Uterus (tissue), 4 donors: ENCODE measurements at places on chromosomes 16 and 17.
A peak's percentile ranks its signal among the peaks of the same experiment; 100 is the strongest.

GRCh38 chr17:46783031-46783593, 35.4 kb downstream of the WNT3 start:
- DNase-seq: no peak

GRCh38 chr16:642189-643049, 791 bp downstream of the MCRIP2 start:
- DNase-seq: no peak

DNA sequence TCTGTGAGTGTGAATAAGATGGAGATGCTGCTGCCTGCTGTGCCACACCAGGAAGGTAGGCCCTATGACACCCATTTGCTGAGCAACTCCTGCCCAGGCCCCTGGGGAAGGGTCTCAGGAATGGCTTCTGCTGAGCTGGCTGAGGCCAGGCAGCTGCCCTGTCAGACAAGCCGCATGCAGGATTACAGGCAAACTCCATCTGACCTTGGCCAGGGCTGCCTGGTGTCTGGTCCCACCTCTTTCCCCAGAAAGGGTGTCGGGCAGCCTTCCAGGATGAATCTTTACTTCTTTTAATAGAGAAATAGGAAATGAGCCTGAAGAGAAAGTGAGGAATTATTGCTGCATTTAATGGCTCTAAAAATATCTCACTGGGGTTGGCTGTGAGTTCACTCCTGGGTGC, 182.5 kb downstream of the IRX5 start:
- no peak for DNase-seq

DNA sequence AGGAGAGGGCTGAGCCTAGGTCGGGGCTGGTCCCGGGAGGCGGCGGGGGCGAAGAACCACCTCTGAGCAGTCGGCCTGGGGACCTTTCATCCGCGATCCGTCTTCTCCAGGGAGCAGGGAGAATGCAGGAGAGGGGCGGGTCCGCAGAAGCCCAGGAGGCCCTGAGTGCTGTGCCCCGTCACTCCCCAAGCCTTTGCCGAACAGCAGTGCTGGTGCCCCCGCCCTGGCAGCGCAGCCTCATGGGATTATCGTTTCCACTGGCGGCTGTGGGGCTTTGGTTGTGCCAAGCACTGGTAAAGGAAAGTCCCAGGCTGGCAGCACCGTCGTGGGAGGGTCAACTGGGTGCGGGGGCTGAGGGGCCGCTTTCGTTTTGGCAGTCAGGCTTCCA, 631 bp downstream of the TBL3 start:
- DNase-seq: no peak

- no peak for DNase-seq
These were observed 11.6 kb downstream of the EFCAB13 start for GRCh38 chr17:47335101-47335936.

DNA sequence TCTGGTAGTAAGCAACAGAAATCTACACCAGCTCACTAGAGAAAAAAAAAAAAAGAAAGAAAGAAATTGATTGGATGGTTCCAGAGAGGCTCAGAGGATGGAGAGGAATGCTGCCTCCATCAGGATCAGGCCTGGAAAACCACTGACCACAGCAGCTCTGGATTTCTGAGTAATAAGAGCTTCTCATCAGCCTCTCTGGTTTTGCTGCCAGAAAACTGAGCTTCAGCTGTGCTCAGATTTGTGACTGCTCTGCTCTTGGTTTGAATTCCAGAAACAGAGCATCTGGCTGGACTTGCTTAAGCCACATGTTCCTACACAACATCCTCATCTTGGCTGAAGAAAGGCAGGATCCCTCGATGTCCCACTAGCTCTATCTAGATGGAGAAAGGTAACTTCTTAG, 25.9 kb downstream of the IRX6 start:
- DNase-seq: no peak

GRCh38 chr17:61168506-61168905, 231.1 kb upstream of the TBX2 start:
- DNase-seq: no peak

GRCh38 chr17:30278032-30278431, 13.7 kb downstream of the BLMH start:
- no peak for DNase-seq

DNA sequence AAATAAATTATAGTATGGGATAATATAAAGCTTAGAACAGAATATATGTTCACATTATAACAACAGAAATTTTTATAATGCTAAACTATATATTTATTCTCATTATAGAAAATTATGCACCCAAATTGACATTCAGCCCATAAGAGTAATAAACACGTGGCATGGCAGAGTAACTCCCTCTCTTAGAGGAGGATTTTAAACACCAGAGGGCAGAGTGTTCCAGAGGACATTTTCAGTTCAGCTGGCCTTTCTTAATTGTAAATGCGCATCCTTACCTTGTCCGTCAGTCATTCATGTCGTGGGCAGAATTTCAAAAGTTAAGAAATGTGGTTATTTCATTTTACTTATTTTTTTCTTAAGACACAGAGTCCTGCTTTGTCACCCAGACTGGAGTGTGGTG, 147.1 kb downstream of the TANC2 start:
- DNase-seq: no peak

DNA sequence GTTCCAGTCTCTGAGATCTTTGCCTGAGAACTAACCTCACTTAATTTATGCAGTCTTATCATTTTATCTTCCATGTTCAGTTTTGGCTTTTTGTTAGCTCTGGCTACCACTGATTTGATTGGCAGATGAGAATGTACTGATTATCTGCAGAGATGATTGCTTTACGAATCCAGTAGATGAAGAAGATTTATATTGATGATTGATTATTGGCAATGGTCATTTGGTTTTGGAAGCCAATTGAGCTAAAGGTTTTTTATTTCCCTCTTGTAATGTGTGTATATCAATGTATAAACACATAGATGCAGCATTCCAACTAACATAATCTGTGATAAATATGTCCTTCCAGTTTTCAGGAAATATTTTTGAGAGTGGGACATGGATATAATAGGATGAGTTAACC, 763.6 kb downstream of the CDH11 start:
- DNase-seq: no peak

DNA sequence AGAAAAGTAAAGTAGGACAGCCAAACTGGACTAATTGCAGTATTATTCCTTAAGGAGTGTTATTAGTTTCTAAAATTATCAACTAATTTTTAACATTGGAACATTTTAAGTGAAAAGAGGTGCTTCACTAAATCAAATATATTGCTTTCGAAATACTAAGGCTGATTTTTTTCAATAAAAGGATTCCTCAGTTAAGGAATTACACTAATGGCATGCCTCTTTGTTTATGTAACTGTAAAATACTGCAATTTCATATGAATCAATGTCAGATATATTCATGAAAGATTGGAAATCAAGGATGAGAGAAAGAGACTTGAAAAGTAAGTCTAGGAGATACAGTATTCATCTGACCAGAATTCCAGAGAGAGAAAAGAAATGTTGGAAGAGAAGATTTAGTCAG, 129.8 kb downstream of the TANC2 start:
- DNase-seq: no peak

- peak; percentile 7 for DNase-seq
These were observed 5.7 kb downstream of the CANT1 start for GRCh38 chr17:79003661-79004411.

DNA sequence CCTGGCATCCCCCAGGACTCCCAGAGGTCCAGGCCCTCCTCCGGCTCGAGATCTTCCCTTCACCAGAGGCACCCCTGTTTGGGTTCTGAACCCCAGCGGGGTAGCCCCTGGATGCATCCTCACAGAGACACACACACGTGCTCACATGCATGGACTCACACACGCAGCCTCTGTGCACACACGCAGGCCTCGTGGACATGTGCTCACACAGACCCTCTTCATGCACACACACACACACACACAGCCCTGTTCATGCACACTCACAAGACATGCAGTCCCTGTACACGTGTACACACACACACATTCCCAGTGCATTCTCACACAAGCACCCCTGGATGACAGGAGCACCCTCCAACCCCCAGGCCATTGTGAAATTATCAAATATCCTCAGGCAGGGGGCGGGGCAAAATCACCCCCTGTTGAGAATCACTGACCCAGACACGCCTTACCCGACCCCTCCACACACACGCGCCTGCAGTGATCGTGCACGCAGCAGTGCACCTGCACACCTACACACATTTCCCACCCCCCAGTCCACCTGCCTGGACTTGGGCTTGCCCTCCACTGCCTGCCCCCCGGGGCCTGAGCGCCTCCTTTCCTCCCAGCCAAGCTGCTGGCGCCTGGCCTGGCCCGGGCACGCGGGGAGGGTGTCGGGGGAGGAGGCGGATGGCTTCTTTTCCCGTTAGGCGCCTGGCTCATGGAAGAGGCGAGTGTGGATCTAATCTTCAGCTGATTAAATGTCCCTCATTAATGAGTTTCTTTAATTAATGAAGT, 62.6 kb downstream of the ENGASE start:
- no peak for DNase-seq

DNA sequence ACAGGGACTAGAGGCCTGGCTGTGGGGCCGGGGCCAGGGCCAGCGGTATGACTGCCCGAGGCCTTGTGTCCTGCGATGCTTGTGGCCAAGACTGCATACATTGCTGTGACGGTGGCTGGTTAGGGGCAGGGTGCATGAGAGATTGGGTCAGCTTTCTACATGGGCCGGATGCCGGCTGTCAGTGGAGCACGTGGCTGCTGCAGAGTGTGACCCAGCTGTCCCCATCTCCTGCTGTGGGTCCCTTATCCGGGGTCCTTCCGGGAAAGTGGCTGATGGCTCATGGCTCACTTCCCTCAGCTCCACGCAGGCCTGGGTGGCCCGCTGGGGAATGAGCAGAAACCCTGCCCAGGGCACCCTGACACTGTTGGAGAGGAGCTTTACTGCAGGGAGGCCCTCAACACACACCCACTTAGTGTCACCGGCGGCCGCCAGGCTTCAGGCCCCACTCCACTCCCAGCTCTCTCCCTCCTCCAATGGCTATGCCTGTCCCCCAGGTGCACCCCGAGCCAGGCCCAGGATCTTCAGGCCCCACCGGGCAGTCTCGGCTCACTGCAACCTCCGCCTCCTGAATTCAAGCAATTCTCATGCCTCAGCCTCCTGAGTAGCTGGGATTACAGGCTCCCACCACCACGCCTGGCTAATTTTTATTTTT, 808 bp upstream of the RGS11 start:
- no peak for DNase-seq

DNA sequence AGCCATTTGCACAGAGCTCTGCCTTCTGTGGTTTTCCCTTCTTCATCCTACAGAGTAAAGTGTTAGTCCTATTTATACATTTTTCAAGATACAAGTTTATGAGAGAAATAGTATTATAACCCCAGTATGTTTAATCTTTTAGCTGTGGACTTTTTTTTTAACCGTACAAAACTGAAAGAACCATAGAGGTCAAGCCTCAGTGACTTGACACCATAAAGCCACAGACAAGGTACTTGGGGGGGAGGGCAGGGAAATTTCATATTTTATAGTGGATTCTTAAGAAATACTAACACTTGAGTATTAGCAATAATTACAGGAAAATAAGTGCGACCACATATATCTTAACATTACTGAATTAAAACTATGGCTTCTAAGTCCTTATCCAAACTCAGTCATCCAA, 17.0 kb upstream of the RAB11FIP4 start:
- no peak for DNase-seq

DNA sequence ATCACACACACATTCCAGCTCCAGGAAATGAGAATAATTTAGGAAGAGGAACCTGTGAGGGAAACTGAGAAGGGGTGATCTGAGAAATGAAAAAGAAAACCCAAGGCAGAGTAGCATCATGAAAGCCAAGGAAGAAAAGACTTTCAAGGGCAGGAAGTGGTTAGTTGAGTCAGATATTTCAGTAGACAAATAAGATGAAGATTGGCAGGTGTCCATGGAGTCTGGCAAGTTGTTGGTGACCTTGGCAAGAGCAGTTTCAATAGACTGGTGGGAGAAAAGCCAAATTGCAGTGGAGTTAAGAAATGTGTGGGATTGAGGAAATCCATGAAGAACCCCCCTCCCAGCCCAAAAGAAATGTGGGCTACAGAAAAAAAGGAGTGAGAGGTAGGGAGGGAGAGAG, 10.7 kb downstream of the GNAO1 start:
- no peak for DNase-seq

DNA sequence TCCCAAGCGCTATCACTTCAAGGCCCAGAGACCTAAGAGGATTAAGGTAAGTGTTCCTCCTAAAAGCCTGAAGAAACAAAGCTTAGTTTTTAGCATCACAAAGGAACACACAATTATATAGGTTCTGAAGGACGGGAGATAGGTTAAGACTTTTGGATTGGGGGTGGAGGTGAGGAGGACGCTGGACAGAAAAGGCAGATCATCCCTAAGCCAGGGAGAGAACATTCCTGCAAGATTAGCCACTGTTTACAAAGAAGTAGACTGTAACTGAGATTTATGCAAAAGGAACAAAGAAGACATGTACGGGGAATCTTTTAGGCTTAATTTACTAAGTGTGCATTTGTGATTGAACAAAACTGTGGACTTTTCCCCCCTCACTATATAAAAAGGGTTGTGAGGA, 184.1 kb upstream of the IRX5 start:
- no peak for DNase-seq

DNA sequence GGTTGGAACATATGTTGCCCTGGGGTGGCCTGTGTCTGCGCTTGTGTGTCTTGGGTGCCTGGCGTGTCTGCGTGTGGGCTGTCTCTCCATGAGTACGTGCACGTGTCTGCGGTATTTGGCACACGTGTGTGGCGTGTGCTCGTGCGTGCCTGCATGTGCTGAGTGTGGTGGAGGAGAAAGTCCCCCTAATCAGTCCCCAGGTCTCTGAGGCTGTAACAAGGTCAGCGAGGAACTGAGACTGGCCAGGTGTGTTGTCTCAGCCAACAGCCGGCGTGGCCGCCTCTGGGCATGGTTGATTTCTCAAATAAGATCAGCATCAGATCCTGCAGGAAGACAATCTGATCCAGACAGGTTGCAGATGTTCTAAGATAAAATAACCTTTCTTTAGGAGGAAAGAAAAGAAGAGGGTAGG, 3.5 kb upstream of the CPNE7 start:
- DNase-seq: no peak

DNA sequence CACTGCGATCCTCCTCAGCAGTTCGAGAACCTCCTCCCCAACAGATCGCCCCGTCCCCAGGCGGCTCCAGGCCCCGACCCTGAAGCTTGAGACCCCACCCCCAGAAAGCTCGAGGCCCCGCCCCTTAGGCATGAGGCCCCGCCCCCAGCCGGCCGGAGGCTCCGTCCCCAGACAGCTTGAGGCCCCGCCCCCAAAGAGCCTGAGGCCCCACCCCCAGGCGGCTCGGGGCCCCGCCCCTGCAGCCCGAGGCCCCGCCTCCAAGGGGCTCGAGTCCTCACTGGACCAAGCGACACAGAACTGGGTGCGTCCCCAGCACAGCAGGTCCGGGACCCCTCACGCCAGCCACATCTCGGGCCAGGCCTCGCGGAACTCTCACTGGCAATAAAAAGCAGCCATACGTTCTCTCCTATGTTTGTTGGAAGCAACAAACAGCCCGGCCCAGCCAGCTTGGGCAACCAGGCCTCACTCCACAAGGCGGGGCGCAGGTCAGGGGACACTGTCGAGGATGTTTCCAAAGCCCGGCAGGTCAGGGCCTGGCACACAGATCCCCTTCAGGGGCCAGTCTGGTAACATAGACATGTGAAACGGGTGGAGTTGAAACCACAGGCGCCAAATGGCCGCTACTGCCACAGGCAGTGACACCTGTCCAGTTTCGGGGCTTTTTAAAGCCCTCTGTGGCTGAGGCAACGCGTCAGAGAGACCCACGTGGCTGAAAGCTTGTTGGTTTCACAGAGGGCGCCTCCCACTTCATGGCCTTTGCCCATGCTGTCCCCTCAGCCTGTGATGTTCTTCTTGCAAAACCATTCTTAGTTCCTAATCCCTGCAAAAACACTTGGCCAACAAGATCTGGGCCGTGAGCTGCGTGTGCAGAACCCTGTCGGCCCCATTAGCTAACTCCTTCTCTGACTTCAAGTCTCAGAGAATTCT, 224.2 kb downstream of the PARN start:
- DNase-seq: no peak
